RWPE1 (cell line): ENCODE measurements at places on chromosomes 6 and 20.

DNA sequence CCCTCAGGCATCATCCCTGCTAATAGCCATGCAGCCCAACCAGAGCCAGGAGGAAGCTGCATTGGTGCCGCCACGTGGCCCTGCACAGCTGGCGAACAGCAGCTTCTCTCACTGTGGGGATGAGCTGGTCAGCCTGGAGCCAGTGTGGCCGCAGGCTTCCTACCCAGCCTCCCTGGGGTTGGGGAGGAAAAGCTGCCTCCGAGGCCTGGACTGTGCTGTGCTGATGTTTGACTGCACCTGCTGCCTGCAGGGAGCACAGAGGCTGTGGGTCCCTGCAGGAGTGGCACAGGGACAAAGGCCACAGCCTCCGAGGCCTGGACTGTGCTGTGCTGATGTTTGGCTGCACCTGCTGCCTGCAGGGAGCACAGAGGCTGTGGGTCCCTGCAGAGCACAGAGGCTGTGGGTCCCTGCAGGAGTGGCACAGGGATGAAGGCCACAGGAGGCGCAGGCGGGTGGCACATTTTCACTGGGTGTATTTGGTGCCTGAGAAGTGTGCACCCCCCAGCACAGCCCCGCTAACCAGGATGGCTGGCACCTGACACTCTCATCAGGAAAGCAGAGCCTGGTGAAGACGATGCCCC is 83.9 kb downstream of the DLL1 start:
- no peak for DNase-seq

GRCh38 chr6:12249541-12250382 is 40.4 kb upstream of the EDN1 start:
- no peak for DNase-seq

GRCh38 chr20:34047917-34048316 is 54.2 kb downstream of the RALY start:
- DNase-seq = no peak

- no peak for DNase-seq
Measured at GRCh38 chr6:163369141-163369540, 45.4 kb upstream of the QKI start.

DNA sequence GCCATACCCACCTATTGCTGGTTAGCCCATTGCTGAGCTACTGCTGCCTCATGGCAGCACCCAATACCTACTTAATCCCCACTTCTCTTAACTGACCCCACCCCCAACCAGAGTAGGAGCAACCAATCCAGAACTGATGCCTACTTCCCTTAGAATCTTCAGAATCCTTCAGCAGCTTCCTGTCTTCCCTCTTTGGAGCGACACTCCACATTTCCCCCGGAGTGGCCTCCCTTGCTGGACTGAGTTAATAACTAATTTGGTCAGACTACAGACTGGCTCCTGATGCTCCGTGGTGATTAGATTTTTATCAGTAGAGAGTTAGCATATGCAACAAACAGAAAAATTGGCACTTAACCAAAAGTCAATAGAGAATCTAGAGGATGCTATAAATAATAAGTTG is 51.2 kb upstream of the UBR2 start:
- DNase-seq = no peak

DNA sequence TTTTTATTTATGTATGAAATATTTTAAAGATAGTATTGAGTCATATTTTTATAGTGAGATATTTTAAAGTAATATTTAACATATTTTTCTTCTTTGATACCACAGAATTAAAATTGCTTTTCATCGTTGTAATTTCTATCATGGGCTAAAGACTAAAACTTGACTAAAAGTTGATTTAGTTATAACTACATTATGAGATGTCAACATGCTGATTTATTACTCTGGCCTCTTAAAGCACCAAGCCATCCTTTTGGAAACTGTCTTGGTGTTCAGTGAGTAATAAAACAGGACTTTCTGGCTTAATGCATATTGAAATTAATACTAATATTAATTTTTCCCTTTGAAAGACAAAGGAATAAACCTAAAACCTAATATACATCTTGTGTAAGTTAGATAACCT is 95.2 kb upstream of the ADGRF4 start:
- no peak for DNase-seq

DNA sequence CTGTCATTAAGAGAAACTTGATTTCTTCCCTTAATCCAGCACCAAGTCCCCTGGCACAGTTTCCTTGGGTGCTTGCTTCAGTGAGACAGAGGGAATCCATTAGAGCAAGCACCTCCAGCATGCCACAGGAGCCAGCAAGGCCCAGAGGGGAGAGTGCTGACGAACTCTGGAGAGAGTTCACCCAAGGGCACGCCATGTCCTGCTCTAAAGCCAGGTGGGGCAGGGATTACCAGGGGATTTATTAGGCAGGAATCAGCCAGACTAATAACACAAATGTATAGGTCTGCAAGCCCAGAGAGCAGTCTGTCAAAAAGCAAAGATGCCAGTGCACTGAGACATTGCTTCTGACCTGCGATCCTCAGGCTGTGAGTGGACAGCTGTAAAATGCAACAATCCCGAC is 155.4 kb upstream of the SYNDIG1 start:
- no peak for DNase-seq
